ENCODE measurements at places on chromosomes 4 and X.

DNA sequence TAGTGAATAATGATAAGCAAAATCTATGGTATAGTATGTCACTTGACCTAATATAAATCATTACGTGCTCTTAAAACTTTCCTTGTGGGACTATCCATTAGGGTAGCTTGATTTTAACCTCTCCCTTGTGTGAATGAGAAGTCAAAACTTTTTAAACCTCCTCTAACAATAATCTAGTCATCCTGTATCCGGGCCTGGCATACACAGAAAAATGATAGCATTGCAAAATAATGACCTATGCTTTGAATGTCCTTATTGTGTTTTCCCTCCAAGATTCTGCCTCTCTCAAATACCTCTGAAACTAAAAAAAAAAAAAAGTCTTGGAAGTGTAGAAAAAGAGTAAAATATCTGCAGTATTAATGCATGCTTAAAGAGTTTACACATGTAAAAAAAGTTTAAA is 250.0 kb upstream of the NDST3 start:
- no peak for DNase-seq

- no peak for DNase-seq
Measured at GRCh38 chrX:33989936-33990335, 142.2 kb downstream of the FAM47A start.

GRCh38 chr4:21827575-21827974 is 121.0 kb downstream of the KCNIP4 start:
- no peak for DNase-seq

DNA sequence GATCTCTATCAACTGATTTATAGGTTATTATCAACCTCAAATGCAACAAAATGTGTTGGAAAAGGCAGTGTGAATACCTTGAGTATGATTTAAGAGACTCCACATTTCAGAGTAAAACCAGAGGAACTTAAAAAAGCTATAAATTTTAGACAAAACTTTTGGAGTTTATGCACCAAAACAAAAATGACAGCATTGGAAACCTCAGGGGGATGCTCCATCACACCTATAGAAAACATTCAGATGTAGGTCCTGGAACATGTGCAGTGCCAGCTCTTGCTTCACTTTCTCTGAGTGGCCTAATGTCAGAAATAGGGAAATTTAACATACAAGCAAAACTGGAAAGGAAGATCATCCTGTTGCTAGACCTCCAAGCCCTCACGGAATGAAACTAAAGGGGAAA is 5.8 kb upstream of the VEGFC start:
- DNase-seq: no peak

GRCh38 chr4:22129454-22130029 is 181.0 kb upstream of the KCNIP4 start:
- no peak for DNase-seq

DNA sequence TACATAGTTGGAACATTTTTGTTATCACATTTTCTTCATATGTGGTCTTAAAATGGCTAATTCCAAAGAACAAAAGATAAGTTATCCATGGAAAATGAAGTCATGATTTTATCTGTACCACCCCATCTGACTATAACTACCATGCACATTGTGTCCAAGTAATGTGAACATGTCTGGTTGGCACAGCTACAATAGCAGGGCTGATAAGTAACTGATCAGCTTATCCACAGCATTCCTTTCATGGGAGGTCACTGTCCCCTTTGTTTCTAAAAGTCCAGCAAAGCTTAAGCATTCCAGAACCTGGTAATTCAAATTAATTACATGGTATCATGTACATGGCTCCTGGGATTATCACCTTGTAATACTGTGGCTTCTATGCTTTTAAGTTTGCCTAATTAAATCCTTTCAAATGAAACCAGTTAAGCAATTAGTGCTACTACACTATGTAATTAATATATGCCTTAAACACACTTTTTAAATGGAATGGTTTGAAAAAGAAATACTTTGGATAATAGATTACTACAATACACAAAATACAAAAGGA is 21.1 kb upstream of the SORBS2 start:
- DNase-seq: no peak

DNA sequence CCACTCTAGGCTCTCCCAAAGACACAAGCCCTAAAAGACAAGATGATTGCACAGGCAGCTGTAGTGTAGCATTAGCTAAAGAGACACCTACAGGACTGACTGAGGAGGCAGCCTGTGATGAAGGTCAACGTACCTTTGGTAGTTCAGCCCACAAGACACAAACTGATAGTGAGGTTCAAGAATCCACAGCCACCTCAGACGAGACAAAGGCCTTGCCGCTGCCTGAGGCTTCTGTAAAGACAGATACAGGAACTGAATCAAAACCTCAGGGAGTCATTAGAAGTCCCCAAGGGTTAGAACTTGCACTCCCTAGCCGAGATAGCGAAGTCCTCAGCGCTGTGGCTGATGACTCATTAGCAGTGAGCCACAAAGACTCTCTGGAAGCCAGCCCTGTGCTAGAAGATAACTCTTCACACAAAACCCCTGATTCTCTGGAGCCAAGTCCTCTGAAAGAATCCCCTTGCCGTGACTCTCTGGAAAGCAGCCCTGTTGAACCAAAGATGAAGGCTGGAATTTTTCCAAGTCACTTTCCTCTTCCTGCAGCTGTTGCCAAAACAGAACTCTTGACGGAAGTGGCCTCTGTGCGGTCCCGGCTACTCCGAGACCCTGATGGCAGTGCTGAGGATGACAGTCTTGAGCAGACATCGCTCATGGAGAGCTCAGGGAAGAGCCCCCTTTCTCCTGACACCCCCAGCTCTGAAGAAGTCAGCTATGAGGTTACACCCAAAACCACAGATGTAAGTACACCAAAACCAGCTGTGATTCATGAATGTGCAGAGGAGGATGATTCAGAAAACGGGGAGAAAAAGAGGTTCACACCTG is 306.3 kb downstream of the ANK2 start:
- DNase-seq: peak; percentile 46

GRCh38 chr4:111788099-111788498 is 357.2 kb upstream of the FAM241A start:
- no peak for DNase-seq

DNA sequence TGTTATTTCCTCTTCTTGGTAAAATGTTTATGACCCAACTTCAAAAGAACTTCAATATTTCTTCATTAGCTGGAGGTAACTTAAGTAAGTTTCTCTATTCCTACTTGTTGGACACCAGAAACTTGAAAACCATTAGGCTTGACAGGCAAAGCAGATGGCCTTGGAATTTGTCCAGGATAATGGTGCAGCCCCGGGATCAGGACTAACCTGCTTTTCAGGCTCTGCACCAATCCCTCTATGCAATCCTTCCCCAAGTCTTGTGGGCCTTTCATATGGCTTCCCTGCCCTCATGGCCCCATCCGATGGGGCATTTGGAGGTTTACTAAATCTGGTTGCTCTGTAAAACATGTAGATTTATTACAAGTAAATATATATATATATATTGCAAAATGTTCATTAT is 68.5 kb downstream of the SPINK2 start:
- no peak for DNase-seq

DNA sequence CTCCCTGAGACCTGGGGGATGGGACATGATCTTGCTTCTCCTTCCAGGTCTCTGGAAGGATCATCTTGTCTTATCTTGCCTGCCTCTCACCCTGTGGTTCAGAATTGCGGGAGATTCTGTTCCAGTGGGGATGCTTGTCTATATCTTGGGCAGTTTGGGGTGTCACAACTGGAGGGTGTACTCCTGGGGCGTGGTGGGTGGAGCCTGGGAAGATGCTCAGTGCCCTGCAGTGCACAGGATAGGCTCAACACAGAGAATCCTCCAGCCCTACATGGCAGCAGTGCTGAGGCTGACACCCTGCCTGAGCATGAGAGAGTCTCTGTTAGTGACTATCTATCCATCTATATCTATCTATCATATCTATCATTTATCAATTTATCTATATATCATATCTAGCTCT is 7.7 kb downstream of the P2RY8 start:
- no peak for DNase-seq

DNA sequence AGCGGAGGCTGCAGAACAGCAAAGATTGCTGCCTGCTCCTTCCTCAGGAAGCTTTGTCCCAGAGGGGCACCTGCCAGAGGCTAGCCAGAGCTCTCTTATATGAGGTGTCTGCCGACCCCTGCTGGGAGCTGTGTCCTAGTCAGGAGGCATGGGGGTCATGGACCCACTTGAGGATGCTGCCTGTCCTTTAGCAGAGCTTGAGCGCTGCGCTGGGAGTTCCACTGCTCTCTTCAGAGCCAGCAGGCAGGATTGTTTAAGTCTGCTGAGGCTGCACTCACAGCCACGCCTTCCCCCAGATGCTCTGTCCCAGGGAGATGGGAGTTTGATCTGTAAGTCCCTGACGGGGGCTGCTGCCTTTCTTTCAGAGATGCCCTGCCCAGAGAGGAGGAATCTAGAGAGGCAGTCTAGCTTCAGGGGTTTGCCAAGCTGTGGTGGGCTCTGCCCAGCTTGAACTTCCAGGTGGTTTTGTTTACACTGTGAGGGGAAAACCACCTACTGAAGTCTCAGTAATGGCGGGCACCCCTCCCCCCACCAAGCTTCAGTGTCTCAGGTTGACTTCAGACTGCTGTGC is 10.9 kb downstream of the DCK start:
- no peak for DNase-seq

All from pons (tissue), 1 donor.